PC-3 (cell line): ENCODE measurements at places on chromosomes 7 and 10. TPM values are rescaled to one million over a fixed set of nuclear protein-coding genes. Genes with fewer than 3 reads are reported as not detected.

DNA sequence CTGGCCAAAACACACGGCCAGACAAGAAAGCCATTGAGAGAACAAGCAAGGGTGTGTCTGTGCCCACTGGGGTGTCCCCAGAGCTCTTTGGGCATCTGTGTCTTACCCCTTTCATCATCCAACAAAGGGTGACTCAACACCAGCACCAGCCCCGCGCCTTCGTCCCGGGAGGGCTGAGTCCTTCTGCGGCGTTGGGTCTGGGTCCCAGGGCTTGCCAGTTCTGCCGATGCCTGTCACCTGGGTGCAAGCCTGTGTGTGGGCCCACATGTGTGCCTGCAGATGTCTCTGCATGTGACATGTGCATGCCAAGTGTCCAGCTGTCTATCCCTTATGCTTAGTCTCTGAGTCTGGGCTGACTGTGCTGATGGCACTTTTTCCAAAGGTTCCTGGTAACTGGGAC lies 24.4 kb upstream of the ELN start:
- H3K27ac ChIP-seq: no peak overlapping the region
- no peaks in the 10 kb centered on the region for H3K36me3 ChIP-seq
- peaks cover 11% of the 10 kb centered on the region for H3K4me1 ChIP-seq
- H3K27me3 ChIP-seq: no peaks in the 10 kb centered on the region
- no peak for DNase-seq
- no peak overlapping the region for H3K4me3 ChIP-seq

- no peak overlapping the region for H3K4me3 ChIP-seq
- H3K4me1 ChIP-seq: no peaks in the 10 kb centered on the region
- no peak for DNase-seq
- H3K27ac ChIP-seq: no peak overlapping the region
- H3K27me3 ChIP-seq: no peaks in the 10 kb centered on the region
- H3K36me3 ChIP-seq: no peaks in the 10 kb centered on the region
These were observed 15.0 kb downstream of the TSPAN33 start for GRCh38 chr7:129159539-129159938.

- H3K4me1 ChIP-seq: peaks cover 28% of the 10 kb centered on the region
- H3K27me3 ChIP-seq: no peaks in the 10 kb centered on the region
- H3K36me3 ChIP-seq: no peaks in the 10 kb centered on the region
- no peak for DNase-seq
These were observed 3.2 kb upstream of the POLM start for GRCh38 chr7:44085546-44085945.

DNA sequence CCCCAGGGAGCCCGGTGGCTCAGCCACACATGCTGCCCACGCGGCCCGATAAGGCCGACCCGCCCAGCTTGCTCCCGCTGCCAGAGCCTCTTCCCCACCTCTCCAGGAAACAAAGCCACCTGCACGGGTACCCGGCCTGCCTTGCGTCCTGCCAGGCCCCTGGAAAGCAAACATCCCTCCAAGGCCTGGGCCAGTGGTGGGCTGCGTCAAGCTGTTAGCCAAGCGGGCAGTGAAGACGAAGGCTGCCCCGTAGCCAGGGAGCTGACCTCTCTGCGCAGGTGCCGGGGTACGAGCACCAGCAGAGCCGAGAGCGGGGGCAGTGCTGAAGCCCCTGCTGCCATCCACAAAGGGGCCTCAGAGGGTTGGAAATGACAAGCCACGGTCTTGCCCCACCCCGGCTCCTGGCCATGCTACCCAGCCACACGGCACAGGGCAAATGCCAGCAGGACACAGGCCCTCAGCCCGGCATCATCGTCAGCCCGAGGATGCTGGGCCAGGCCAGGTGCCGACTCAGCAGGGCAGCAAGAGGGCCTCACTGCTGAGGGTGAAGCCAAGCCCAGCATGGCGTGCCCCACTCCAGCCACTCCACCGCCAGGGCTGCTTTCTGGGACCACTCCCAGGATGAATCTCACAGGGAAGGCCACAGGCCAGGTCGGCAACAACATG lies 140.0 kb downstream of the PTPRN2 start:
- peaks cover 25% of the 10 kb centered on the region for H3K27me3 ChIP-seq
- no peak overlapping the region for H3K4me3 ChIP-seq
- H3K27ac ChIP-seq: no peak overlapping the region
- no peaks in the 10 kb centered on the region for H3K4me1 ChIP-seq
- no peaks in the 10 kb centered on the region for H3K36me3 ChIP-seq

Gene CRYGN
- total RNA-seq: 0.11 TPM in 1 of 2 replicates, not detected in the other

Gene LRRD1
- not detected in 2 replicates for total RNA-seq

DNA sequence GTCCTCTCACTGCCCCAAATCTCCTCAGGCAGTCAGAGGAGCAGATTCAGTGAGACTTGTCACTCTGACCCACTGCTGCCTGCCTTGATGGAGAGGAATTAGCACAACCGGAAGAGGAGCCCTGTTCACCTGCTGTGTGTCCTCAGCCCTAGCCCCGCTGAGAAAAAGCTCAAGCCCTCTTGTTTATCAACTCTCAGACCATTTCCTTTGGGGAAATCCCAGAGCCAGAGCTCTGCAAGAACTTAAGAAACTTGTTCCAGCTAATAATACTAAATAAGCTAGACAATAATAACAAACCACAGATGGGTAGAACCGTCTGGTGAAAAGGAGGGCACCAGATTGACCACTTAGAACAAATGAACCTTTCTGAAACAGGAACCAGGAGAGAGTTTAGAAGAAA lies 37.7 kb upstream of the ITGB1 start:
- H3K4me1 ChIP-seq: peaks cover 8% of the 10 kb centered on the region; the same call in 1 of the 2 replicates
- no peaks in the 10 kb centered on the region for H3K27me3 ChIP-seq
- H3K4me3 ChIP-seq: no peak overlapping the region
